ENCODE measurements at places on chromosomes 2 and 18.

DNA sequence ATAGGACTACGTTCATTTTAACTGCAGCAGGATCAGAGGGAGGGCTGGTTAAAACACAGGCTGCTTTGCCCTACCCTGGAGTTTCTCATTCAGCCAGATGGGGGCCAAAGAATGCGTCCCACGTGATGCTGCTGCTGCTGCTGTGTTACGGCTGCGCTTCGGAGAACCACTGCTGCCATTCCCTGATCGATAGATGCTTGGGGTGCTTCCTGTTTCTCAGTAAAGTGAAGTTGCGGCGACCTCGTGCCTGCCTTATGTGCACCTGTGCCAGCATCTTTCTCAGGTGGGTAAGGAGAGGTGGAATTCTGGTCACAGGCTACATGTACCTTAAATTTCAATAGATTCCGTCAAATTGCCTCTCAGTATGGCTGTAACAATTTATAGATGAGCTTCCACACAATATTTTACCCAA lies 24.7 kb upstream of the TOGARAM2 start:
- DNase-seq, result no peak

- DNase-seq, result no peak
Observed at GRCh38 chr2:216545359-216545758, 46.7 kb downstream of the RPL37A start.

- DNase-seq, result no peak
Observed at GRCh38 chr2:140600116-140600515, 1530.7 kb downstream of the LRP1B start.

DNA sequence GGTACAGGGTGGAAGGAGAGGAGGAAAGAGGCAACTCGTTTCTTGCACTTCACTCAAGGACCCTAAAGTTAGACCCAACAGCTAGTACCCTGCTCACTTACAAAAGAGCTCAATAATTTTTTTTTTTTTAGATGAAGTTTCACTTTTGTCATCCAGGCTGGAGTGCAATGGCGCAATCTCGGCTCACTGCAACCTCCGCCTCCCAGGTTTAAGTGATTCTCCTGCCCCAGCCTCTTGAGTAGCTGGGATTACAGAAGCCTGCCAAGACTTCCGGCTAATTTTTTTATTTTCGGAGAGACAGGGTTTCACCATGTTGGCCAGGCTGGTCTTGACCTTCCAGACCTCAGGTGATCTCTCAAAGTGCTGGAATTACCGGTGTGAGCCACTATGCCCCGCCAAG lies 4.1 kb downstream of the ASB3 start:
- DNase-seq, result no peak

DNA sequence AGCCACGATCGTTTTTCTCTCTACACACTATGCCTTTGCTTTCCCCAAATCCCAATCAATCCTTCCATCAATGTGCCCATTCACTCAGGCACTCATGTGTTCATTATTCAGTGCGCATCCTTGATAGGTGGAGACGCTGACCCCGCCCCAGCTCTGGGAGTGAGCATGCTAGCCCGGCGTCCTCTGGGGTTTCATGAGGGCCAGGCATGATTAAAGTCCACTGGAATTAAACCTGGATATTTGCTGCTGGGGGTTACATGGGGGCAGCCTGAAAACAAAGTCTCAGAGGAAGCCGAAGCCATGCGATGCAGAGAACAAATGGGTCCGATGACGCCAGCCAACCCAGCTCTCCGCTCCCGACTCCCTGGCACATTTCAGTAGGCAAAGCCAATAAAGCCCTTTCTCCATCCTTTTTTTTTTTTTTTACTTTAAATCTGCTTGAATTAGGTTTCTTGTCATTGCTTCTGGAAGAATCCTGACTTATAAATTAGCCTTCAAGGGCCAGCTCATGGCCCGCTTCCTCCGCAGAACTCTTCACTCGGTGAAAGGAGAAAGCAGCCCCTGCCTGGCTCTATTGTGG lies 316.4 kb upstream of the ID2 start:
- no peak for DNase-seq

DNA sequence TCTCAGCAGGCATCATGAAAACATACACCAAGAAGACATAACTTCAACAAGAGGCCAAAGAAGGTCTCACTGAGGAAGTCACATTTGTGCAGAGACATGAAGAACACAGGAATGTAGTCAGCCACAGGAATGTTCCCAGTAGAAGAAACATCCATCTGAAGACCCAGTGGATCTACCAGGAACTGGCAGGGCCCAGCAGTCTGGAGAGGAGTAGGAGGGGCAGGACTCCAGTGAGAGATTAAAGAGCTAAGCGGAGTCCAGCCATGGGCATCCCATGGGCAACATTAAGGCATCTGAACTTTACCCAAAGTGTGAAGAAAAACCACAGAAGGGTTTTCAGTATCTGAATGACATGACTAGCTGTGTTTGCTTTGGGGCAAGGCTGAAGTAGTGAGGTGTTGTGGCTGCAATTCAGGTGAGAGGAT lies 103.1 kb downstream of the UPP2 start:
- DNase-seq, result no peak

DNA sequence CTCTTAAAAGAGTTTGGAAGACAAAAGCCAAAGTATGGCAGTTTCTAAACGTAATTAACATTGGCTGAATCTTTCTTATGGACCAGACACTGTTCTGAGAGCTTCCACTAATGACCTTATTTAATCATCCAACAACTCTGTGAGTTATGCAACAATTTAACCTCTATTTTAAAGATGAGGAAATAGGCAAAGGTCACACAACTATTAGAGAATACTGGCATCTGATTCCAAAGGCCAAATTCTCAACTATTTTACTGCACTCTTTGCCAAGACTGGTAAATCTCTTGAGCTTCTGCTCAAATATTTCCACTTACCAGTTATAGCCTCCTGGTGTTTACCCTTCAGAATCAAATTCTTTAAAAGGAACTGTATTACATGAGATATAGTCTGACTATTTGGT lies 42.1 kb upstream of the ERMN start:
- no peak for DNase-seq

DNA sequence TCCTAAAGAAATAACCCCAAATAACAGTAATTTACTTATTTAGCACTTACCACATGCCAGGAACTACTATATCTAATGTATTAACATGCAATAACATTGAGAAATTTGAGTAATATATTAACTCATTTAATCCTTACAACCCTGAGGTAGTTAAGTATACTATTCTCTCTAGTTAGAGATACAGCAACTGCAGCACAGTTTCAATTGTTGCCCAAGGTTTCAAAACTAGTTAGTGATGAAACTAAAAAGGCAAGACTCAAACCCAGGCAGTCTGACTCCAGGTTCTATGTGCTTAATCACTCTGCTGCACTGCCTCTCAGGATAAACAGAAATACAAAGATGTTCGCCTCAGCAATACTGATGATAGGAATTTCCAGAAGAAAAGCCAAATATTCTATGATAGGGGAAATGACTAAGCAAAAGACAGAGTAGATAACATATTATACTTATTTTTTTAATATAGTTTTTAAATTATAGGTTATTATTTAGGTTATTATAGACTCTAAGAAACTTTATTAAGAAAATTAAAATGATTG lies 88.0 kb downstream of the SS18 start:
- no peak for DNase-seq

- DNase-seq, result no peak
Observed at GRCh38 chr2:77649856-77650255, 127.7 kb upstream of the LRRTM4 start.

DNA sequence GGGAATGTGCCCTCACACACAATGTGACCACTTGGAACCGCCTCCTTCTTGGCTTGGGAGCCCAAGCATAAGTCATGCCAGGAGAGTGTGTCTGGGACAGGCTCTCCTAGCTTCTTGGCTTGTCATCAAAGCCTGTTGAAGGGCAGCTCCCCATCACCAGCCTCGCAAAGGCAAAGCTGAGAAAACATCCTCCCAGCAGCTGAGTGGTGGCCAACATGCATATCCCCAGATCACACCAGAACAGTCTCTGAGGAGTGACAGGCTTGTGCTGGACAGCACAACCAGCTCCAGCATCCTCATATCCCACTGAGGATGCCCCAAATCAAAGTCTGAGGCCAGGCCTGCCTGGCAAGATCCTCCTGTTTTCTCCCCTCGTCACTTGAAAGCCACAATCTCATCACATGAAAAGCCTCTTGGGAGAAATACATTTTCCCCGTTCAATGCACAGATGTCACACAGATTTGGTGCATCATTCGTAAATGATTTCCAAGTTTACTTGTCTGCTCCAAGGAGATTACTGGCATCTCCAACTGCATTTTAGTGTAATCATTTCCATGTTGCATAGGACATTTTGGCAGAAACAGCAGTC lies 269.3 kb downstream of the TTC32 start:
- no peak for DNase-seq

- DNase-seq, result no peak
Observed at GRCh38 chr2:150526006-150526405, 38.5 kb upstream of the RND3 start.
